Stimulated activated CD8-positive, alpha-beta memory T cell treated with anti-CD3 and anti-CD28 coated beads, Interleukin-2, amount 100 ng/mL, for 48 hours (primary cell): ENCODE measurements at places on chromosomes 12 and 14.
A peak's percentile ranks its signal among the peaks of the same experiment; 100 is the strongest.

- DNase-seq = no peak
Observed at GRCh38 chr12:95169368-95169767, 47.9 kb downstream of the FGD6 start.

DNA sequence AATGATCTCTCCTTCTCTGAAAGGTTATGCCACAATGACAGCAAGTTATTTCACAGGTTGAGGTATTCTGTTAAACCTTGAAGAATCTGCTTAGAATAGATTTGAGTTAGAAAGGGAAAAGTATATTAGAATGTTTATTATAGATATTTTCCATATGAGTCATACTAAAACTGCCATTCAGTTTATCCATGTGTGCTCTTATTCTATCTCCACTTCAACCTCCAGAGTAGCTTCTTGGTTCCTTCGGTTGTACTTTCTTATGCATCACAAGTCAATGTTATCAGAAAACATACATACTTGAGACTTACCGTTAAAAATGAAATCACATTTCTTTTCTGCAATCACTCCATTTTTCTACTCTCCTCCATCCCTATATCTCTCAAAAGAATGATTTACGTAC lies 197.7 kb downstream of the BCAT1 start:
- no peak for DNase-seq

DNA sequence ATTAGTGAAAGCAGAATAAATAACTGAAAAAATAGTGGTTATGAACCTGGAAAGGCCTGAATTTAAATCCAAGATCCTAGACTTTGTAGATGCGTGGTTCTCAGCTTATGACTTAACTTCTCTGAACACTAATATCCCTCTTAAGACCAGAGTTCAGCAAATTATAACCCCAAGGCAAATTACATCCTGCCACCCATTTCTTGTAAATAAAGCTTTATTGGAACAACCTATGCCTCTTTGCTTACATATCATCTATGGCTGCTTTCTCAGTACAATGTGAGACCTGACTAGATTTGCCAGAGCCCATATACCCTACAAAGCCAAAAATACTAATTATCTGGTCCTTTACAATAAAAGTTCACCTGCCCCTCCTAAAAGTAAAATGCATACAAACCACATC lies 199.1 kb downstream of the MED13L start:
- DNase-seq = no peak

- no peak for DNase-seq
Observed at GRCh38 chr12:122054842-122055520, 23.6 kb upstream of the MLXIP start.

DNA sequence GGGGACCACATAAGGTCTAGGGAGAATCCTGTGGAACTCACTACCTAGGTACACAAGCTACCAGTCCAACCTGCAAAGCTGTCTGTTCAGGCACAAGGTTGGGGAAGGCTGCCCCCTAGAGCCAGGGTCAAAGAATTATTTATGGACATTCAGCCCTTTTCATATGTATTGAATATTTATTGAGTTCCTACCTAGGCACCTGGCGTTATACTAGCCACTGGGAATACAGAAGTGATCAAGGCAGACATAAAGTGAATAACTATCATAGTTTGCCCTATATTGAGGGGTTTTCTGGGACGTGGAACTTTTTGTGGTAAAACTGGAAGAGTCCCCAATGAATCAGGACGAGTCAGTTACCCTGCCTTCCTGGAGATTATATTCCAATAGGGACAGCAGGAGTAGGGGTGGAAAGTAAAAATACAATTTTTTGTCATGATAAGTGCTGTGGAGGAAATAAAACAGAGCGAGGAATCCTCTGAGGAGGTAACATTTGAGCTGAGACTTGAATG lies 5.8 kb upstream of the SLC48A1 start:
- DNase-seq = peak; percentile 62

GRCh38 chr14:37594971-37595808 lies at the start of the genes FOXA1 and TTC6:
FOXA1 (minus strand) TSS chr14:37595249; CDS start chr14:37594972, 277 bp downstream.
TTC6 (plus strand) TSS chr14:37595629; CDS start chr14:37622065, 26,436 bp downstream.
- DNase-seq = no peak

DNA sequence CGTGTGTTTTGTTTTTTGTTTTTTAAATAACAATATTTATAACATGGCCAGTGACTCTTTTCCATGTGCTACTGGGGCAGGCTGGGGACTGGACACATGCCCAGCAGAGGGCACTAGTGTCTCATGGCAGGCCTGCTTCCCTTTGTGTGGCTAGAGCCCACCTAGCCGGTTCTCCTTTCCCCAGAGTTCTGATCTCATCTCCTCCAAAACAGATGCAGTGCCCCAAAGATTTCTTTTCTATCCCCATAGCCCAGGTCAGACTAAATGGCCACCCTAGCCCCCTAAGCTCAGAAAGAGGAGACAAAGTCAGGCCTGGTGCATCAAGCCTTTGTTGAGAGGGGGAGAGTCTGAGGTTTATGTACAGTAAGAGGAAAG lies 21.2 kb downstream of the PRPF40B start:
- DNase-seq = peak; percentile 67

GRCh38 chr12:67442896-67443295 lies 173.7 kb downstream of the CAND1 start:
- no peak for DNase-seq

GRCh38 chr14:55233591-55233990 lies 37.6 kb upstream of the FBXO34 start:
- no peak for DNase-seq

DNA sequence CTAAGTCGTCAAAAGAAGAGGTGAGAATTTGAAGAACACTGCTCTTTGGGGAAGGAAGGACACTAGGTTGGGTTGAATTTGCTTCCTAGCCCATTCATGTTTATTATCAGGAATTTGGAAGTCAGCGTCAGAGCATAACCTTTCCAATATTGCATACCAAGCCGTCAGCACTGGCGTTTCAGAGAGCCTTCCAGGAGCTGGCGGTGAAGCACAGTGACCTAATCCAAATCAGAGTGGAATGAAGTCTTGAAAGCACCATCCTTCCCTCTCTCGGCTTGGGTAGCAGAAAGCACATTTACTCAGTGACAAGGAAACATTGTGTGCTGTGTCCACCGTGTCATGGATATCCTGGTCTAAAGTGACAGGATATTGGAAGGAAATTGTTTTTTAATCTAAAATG lies 240.3 kb upstream of the PELI2 start:
- no peak for DNase-seq

DNA sequence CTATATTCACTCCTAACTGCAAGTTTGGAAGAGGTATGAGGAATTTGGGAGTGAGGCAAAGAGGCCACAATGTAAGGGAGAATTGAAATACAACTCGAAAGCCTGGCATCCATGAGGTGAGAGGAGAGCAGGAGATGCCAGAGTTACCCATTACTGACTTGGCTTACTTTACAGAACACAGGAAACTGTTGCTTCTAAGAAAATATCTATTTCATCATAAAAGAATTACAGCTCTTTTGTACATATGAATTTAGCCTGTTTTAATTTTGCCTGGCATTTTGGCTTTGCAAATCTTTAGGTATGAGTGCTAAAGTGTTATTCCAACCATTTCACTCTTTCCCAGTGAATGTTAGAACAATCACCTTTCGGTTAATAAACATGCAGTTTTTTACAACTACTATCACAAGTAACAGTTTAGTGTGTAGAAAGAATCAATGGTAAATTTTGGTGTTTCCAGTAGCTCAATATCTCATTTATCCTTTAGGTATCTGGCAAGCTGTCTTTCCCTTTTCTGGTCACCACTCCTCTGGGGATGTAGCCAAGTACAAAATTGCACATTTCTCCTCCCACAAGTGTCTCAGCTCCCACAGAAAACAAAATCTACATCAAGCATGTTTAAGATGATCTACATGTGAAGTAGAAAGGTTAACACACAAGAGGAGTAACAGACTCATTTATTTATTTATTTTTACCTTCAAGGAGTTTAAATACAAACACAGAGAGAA lies 196.6 kb upstream of the DCN start:
- no peak for DNase-seq

GRCh38 chr12:56836800-56837663 lies 73.9 kb downstream of the HSD17B6 start:
- DNase-seq = no peak

- peak; percentile 47 for DNase-seq
Observed at GRCh38 chr14:69354383-69355153, 43.5 kb downstream of the ERH start.

- no peak for DNase-seq
Observed at GRCh38 chr12:31322801-31323207, 3.1 kb downstream of the SINHCAF start.

- no peak for DNase-seq
Observed at GRCh38 chr12:56220611-56221231, 1.0 kb downstream of the RNF41 start.

GRCh38 chr12:125382926-125383325 lies 317.7 kb downstream of the AACS start:
- no peak for DNase-seq

DNA sequence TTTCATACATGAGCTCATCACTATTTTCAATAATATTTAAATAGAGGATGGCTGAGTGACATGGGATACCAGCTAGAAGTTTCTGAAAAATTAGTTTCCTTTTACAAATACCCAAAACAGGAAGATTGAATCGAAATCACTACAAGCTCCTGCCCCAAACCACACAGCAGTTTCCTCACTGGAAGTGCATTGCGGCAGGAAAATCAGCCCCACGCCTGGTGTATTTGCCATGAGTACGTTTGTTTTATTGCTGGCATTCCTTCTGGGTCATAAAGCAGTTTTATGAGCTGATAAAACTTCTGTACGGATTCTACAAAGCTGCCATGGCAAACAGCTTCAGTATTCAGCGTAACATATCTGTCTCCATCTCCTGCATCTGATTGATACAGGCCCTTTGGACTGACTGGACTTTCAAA lies 23.7 kb downstream of the CDC42BPB start:
- DNase-seq = no peak

DNA sequence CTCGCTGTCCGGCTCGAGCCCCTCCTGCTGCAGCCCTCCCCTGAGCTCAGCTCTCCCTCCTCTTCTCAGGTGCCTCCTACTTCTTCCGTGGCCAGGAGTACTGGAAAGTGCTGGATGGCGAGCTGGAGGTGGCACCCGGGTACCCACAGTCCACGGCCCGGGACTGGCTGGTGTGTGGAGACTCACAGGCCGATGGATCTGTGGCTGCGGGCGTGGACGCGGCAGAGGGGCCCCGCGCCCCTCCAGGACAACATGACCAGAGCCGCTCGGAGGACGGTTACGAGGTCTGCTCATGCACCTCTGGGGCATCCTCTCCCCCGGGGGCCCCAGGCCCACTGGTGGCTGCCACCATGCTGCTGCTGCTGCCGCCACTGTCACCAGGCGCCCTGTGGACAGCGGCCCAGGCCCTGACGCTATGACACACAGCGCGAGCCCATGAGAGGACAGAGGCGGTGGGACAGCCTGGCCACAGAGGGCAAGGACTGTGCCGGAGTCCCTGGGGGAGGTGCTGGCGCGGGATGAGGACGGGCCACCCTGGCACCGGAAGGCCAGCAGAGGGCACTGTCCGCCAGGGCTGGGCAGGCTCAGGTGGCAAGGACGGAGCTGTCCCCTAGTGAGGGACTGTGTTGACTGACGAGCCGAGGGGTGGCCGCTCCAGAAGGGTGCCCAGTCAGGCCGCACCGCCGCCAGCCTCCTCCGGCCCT lies 22.8 kb downstream of the MMP17 start:
- no peak for DNase-seq

- no peak for DNase-seq
Observed at GRCh38 chr12:106739815-106740530, 34.5 kb upstream of the RIC8B start.

DNA sequence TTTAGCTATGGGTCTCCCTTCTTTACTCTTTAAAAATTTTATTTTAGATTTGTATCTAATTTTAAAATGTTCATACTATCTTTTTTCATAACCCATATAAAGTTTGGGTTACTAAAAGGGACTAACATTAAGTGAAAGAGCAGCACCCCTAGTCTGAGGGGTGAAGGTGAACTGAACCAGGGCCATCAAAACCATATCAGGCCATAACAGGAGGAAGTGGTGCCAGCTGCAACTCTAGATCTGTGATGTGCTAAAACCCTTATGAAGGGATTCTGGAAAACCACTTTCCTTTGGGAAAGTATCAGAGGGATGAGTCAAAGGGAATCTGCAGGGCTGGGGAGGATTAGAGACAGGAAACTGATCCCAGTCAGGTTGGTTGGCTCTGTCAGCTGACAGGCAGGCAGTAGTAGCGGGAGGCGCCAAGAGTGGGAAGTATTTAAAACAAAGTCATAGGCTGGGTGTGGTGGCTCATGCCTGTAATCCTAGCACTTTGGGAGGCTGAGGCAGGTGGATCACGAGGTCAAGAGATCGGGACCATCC lies 162.5 kb downstream of the PPM1H start:
- DNase-seq = no peak

DNA sequence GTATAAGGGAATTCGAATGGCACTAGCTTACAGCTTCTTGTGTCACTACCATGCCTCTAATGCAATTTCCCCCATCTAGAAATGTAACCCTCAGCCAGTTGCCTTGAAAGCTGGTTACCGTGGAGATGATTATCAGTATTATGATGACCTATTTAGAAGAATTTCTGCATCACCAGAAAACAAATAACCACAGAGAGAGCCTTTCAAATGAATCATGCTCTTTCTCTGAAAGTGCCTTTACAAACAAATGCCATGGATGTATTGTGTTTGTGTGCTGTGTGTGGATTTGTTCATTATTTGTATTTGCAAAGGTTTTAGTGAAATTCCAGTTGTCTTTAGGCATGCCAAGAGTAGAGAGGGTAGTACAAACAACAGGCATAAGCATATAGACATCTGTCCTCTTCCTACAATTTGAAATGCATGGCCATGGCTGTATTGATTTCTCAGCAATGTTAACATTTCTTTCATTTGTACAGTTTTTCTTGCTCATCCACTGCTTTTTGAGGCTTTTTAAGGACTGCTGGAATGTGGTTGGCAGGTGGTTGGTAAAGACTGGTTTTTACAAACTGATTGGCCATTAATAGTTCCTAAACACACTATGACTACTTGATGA lies 266.5 kb downstream of the PAWR start:
- DNase-seq = no peak

DNA sequence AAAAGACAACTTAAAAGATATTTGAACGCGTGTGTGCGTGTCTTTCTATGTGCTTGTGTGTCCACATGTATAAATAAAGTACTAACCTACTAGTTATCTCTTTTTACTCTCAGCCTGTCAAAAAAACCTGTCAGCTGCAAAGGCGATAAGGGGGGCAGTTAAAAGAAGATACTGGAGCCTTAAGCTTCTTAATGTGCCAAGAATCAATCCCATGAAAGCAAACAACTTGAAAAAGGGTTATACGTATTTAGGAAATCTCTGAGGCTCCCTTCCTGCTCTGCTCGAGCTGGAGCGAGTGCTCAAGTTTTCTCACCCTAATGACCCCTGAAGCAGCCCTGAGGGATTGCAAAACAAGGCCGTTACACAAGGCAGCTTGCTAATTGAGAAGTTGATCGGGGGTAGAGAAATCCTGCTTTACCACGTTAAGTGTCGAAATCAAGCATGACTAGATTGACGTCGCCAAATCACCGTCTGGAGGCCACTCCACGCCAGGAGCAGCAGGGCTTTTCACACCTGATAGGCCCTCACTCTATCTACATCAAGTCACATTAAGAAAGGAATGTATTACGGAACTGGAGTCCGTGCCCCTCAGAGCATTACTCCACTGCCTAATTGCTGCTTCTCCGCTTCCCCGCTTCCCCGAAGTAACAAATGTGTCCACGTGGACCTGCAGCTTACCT lies 32.4 kb downstream of the LMO3 start:
- DNase-seq = no peak
